ENCODE measurements at places on chromosomes 5 and 9.

- DNase-seq: no peak
These were observed 1.3 kb downstream of the BRD3 start for GRCh38 chr9:134066526-134066912.

GRCh38 chr9:134592819-134593200 is 48.8 kb upstream of the COL5A1 start:
- no peak for DNase-seq

DNA sequence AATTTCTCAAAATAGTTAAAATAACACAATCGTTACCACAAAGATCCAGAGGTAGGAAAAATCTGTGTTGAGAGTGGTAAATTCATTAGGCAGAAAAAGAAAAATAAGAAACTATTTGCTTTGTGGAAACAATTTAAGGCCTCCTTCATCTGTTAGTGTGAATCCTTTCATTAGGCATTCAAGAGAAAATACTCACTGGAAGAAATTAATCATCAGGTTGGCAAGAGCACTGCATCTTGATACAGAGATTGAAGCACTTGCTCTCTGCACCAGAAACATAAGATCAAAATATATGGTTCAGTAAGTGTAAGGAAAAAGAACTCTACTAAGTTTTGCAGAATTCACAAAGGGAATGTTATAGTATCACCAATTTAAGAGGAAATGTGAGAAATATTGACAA is 44.4 kb downstream of the TTC39B start:
- no peak for DNase-seq

- DNase-seq: no peak
These were observed 57.3 kb upstream of the RICTOR start for GRCh38 chr5:39131210-39132127.

- no peak for DNase-seq
These were observed 48.7 kb downstream of the PIK3R1 start for GRCh38 chr5:68264024-68264956.
